Stimulated activated CD8-positive, alpha-beta memory T cell treated with anti-CD3 and anti-CD28 coated beads, Interleukin-2, amount 100 ng/mL, for 48 hours (primary cell): ENCODE measurements at places on chromosomes 7 and 10.

DNA sequence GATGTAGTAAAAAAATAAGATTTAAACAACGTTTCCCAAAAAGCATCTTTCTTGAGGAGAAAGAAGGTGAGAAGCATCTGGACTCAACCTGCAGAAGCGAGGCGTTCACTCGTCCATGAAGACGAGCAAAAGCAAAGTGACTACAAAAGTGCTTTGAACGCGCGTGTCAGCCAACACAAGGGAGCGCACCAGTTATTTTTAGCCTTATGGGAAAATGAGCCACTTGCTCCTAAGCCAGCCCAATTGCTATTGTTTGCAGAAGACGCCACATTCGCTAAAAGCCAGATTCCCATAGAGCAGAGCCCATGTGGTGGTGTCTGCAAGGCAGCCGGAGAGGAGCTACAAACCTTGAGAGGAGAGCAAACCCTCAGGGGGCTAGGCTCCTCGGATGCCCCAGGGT, 122.5 kb downstream of the FAM53B start:
- no peak for DNase-seq

DNA sequence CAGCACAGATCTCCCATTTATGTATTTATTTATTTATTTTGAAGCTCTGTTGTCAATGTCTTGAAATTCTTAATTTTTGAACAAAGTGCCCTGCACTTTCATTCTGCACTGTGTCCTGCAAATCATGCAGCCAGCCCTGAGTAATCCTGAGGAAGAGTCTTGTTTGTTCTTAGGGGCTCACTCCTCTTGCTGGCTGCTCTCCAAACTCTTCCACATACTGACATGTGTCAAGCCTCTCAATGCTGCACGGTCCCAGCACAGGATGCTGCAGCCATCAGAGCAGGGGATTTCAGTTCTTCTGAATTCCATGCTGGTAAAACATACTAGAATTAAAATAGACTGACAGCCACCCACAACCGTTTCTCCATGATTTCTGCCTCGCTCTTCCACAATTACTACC, 207.2 kb downstream of the PARD3 start:
- no peak for DNase-seq

DNA sequence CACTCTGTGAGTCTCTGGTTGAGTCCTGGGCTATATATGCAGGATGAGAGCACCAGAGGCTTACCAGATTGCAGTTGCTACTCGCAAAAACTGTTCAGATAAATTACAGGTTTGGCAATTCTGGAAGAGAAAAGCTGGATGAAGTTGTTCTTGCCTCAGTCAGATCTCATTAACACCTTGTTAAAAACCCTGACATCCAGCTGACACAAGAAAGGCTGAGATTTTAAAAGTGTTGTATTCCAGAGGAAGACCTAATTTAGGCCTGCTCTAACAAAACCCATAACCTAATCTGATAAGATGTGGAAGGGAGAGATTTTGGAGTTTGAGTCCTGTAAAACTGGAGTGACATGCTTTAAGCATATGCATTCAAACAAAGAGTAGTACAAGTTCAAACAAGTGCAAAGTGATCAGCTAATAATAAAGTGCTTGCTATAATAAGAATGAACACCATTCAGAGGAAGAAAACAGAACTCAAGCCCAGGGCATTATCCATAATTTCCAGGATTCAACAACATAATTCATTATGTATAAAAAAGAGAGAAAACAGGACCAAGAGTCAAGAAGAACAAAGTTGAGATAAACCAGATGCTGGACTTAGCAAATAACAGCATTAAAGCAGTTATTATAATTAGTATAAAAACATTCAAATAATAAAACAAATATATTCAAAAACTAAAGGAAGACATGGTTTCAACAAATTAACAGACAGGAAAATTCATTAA, 135.5 kb downstream of the CD36 start:
- DNase-seq: no peak

GRCh38 chr10:18501198-18501597, 150.2 kb downstream of the NSUN6 start:
- no peak for DNase-seq

- no peak for DNase-seq
These were observed 216.7 kb downstream of the FAM107B start for GRCh38 chr10:14558025-14558424.

DNA sequence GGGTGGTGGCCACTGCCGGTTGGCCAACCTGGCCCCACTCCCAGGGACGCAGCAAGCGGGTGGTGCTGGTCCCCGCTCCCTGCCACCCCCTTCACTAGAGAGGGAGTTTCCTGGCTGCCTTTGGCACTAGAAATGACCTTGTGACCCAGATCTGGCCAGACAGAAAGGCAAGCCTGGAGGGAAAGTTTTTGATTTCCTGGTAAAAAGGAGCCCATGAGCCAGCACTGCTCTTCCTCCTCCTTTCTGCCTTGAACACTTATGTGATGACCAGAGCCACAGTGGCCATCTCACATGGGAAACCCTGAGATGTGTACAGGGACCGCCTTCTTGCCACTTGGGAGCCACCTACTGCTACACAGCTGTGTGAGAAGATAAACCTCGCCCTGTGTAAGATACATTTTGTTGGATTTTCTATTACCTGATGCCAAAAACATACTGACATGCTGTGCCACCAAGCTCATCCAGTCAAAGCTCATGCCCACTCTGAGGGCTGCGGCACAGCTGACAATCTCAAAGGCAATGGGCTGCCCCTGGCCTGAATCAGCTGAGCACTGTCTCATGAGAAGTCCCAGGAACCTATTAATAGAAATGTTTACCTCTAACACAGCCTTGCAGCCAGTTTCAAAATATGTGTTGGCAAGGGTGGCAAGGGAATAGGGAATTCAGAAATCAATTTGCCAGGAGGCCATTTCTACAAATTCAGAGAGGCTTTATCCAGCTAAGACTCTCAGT, 94.0 kb downstream of the CYTH3 start:
- no peak for DNase-seq

DNA sequence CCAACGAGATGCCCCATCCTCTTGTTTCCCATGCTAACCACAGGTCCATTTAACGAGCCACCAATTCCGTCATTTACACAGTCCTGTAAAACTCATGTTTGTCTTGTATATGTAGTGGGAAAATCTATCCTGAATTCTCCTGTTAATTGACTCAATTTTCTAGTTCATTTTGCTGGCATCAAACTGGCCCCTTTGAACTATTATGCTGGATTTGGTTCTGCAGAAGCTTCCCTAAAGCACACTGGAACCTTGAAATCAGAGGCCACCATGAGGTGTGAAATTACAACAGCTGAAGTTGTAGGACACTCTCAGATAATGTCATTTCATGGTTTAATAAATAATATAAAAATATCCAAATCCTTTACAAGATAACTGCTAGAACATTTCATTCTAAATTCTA, 129.8 kb upstream of the AKR1E2 start:
- DNase-seq: no peak

DNA sequence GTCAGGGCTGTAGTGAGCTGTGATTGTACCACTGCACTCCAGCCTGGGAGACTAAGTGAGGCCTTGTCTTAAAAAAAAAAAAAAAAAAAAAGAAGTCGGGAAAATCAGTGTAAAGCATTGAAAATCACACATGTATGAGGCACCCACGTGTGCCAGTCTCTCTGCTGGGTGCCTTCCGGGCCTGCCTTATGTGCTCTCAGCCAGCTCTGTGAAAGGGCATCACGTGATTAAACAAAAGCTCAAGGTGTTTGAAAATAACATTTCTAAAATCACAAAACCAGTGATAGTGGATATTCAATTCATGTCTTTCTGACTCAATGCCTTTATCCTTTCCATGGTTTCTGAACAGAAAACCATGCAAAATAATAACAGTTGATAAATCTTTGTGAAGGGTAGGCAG, 125.2 kb upstream of the PALS2 start:
- no peak for DNase-seq

DNA sequence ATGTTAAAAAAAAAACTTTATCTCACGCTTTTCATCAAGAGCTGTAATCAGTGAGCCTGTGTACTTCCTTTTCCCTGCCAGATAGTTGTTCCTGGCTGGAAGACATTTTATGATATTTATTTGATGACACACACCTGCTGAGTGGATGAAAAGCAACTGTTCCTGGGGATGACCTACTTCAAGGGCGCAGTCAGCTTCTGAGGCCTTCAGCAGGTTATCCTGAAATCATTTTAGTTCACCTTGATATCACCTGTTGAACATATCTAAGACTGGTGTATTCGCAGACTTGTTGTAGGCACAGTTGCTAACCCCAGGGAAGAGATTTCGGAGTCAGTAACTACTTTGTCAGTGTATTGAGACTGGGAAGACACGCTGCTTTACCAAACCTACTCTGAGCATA, 234.5 kb upstream of the TCF7L2 start:
- no peak for DNase-seq

DNA sequence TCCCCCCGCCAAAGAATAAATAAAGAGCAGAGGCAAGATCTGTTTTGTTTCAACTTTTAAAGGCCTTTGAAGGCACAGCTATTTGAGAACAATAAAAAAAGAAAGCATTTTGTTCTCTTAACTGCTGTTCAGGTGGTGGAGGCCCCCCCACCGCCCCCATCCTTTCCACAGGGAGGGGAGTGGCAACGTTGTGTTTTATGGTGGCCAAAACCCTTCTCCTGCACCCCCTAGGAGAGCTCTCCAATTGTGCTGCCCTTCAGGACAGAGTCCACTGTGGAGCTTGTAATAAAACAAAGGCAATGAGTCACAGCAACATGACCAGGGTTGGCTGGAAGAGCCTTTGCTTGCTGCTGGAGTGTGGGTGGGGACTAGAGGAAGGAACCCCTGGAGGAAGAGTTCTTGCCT, 987.9 kb downstream of the KCNMA1 start:
- DNase-seq: no peak

DNA sequence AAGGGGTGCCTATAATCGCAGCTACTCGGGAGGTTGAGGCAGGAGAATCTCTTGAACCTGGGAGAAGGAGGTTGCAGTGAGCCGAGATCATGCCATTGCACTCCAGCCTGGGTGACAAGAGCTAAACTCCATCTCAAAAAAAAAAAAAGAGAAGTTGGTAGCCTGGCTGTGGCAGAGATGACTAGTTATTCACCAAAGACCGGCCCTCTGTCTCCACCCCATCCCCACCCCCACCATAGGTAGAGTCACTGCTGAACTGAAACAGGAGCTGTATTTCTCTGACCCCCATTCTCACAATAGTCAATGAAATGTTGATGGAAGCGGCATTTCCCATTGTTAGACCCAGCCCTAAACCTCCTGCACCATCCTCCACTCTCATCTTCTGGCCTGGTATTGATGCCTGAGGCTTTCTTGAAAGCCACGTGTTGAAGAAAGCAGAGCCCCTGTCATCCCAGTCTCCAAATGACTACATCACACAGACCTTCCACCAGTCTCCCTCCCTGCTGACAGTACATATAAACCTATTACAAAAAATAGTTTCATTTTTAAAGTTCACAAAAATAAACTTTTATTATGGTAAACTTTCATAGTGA, 9.4 kb upstream of the PIK3CG start:
- DNase-seq: no peak

DNA sequence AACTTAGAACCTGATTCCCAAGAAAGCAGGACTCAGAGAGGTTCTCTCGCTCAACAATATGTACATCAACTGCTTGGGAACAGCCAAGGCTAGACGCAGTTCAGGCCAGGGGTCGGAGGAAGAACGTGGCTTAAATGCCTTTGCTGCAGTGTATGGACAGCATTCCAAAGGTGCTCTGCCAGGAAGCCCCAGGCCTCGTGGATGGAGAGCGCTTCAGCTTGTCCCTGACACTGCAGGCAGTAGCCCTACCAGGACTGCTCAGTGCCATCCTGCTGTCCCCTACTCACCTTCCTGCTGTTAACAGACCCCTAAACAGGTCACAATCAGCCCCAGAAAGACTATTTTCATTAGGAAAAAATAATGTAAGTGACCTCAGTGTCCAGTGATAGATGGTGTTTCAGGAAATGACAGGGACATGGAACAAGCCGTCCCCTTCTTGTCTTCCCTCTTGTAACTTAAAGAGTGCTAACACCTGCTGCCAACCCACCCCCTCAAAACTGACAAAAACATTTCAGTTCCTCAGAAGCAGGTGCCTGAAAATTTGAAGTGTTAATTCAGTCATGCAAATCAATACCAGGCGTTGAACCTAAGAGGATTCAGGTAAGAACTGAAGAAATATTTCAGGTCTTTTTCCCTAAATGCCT, 16.5 kb downstream of the CREB3L2 start:
- DNase-seq: no peak

GRCh38 chr7:157002819-157003421, 7.5 kb downstream of the MNX1 start:
- DNase-seq: no peak

- DNase-seq: no peak
These were observed 5.8 kb upstream of the GGCT start for GRCh38 chr7:30510124-30511075.

DNA sequence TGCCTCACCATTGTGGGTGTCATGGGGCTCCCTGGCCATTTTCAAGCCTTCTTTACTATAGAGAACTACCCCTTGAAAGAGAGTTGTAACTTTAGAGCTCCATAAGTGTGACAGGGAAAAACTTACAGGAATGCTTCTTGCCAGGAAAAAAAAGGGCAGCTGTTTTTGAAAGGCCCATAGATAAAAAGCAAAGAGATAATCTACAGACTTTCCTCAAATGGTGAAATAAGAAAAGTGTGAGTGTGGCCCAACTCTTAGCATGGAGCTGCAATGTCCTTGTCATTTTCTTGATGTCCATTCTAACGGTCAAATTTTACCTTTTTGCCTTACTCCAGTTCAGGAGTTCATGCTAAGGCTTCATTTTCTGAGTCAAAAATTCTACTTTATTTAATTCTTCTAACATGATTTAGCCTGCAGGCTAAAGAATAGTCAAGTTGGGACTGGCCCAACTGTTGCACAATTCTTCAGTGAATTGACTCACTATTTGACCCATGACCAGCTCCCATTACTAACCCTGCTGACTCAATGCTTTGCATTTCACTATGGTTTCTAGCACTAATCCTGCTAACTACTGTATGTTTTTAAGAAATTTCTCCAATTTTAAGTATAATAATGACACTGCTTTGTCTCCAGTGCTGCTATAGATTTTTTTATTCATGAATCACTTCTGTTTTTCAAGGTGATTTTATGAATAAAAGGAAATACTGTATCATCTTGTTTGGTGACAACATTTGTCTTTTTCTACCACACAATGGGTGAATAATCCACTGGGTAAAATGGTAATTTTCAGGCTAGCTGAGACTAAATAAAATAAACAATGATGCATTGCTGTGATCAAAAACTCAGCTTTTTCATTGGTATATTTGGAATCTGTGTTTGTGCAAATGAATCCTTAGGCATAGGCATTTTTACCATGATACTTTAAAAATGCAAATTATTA, 41.4 kb upstream of the SGCE start:
- DNase-seq: no peak

DNA sequence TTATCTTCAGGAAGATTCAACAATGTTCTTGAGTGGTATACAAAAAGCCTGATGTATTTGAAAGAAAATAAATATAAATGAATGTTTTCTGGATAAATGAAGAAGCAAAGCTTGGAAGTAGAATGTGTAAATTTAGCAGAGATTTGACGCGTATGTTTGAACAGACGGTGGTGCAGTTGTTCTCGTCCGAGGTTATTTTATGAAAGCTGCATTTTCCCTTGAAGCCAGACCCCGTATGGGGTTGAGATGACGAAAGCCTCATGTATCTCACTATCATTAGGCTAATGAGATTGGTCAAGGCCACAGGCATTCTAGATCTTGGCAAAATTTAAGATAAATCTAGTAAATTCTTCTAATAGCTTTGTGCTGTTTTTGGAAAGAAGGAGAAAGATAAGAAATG, 195.2 kb downstream of the NXPH1 start:
- no peak for DNase-seq
